ENCODE measurements at places on chromosomes 13 and 19. TPM values are rescaled to one million over a fixed set of nuclear protein-coding genes. Genes with fewer than 3 reads are reported as not detected.

GRCh38 chr19:52897138-52897935, at the start of gene ZNF320:
Gene ZNF320 (minus strand): TSS chr19:52897635. CDS start chr19:52890255, 7,380 bp downstream.
- DNase-seq, result peak; percentile 98

DNA sequence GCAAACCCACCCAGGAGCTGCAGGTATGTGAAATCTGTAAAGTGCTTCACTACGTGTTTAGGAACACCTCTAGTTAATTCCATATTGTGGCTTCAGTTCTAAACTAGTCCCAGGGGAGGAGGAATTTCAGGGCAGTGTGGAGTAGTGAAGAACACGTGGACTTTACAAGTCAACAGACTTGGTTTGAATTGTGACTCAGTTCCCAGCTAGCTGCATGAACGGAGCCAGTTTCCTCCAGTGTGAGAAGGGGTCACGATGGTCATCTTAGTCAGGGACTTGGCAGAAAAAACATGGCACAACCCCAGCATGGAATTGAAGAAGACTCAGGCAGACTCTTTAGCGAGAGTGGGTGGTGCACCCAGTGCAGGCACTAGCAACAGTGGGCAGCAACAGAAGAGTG, 175.7 kb upstream of the UBL3 start:
- DNase-seq, result no peak

GRCh38 chr13:93418398-93418797, 191.8 kb downstream of the GPC6 start:
- DNase-seq, result no peak

DNA sequence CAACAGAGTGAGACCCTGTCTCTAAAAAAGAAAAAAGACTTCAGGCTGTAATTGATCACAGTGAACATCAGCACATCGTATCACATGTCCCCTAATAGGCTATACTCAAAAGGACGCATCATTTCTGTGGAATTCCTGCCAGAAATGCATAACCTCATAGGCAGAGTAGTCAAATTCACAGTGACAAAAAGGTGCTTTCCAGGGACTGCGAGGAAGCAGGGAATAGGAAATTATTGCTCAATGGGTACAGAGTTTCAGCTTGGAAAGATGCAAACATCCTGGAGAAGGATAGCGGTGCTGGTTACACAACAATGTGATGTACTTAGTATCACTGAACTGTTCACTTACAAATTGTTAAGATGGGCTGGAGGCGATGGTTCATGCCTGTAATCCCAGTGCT, 41.1 kb upstream of the MRI1 start:
- no peak for DNase-seq

DNA sequence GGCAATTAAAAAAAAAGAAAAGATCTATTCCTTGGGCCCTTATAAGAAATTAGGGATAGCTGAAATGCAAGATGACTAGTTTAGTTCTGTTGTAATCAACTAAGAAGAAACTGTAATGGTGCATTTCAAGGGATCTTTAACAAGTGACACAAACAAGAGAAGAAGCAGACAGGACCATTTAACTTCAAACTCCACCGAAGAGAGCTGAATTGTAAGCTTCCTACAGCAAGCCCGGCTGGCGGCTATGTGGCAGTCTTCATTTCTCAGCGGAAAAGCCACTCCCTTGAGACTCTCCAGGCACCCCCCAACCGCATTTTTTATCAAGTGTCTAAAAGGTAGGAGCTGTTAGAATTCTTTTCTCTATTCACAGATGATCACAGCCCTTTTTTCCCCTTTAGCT, 305.2 kb upstream of the ZNF507 start:
- DNase-seq, result no peak

- no peak for DNase-seq
These were observed 159.5 kb downstream of the RBM26 start for GRCh38 chr13:79246578-79246949.

DNA sequence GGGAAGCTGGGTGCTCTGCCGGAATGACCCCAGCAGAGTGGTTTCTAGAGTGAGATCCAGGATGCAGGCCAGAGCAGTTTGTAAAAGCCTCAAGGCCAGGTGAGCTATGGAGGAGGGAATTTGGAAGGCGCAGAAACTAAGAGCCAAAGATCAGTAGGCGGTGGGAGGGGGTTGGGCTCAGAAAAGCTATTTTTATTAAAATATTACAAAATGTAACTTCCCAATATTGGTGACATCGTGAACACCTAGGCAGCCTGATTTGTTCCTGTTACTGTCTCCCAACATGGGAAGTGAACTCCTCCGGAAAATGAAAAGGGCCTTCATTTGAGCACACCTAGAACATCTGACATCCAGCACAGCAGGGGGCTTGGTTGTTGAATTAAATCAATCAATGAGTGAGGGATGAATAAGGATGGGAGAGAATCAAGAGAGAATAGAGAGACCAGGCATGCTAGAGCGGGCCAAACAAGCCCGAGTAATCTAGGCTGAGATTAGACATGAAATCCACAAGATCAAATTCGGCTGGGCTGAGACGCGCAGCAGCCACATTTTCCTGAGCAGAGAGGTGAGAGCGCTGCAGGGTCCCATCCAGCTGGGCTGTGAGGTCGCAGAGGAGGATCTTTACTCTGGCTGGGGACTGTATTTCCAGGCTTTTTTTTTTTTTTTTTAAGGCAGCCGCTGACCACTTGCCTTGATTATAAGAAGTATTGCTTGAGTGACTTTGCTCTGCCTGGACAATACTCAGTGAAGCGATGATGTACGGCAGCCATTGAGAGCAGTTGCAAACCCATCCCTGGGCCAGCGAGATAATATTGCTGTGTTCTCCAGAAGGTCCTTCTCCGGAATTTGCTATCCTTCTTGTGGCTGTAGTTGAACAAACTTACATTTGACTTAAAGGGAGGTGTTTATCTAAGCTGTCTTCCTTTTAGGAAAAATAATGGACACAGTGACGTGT, 178.0 kb upstream of the KL start:
- no peak for DNase-seq

- no peak for DNase-seq
These were observed 350.7 kb downstream of the LMO7 start for GRCh38 chr13:75986818-75987217.

DNA sequence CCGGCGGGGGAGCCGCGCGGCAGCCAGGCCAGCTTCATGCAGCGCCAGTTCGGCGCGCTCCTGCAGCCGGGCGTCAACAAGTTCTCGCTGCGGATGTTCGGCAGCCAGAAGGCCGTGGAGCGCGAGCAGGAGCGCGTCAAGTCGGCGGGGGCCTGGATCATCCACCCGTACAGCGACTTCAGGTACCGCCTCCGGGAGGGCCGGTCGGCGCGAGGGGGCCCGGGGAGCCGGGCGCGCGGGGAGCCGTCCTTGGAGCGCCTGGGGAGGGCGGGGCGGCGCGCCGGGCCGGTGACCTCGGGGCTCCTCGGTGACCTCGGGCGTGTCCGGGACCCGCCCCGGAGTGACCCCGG, 690 bp downstream of the HCN2 start:
- no peak for DNase-seq

DNA sequence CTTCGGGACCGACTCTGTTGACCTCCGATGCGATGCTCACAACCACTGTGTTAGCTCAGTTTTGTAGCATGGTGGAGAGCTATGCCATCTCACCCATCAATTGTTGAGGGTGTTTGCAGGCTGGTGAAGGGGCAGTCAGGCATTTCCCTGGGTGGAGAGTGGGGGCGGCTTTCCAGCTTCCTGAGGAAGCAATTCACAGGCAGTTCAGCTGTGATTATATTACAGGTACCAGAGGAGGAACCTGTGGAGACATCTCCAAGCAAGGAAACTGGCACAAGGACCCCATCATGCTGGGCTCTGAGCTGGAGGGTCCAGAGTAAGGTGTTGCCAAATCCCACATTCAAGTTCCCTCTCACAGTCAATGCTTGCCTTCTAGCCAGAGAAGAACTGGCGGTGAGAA, 166.0 kb upstream of the ZNF536 start:
- DNase-seq, result no peak

- DNase-seq, result peak; percentile 54
These were observed 76.8 kb downstream of the FREM2 start for GRCh38 chr13:38763446-38764381.

DNA sequence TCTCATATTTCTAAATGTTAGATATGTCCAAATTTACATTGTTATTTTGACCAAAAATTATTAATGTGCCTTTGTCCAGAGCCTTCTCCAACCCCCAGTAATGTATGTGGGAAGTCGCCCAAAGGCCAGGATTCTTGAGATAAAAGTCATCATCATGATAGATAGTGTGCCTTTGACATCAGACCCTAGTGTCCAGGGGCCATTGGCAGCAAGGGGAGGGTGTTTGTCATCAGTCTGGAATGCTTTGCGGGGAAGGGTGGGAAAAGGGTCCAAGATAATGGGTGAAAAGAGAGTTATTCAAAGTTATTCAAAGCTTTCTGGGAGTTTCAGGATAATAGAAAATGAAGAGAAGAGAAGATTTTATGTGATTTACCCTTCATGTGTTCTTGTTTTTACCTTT, 909.5 kb upstream of the GPC6 start:
- no peak for DNase-seq

DNA sequence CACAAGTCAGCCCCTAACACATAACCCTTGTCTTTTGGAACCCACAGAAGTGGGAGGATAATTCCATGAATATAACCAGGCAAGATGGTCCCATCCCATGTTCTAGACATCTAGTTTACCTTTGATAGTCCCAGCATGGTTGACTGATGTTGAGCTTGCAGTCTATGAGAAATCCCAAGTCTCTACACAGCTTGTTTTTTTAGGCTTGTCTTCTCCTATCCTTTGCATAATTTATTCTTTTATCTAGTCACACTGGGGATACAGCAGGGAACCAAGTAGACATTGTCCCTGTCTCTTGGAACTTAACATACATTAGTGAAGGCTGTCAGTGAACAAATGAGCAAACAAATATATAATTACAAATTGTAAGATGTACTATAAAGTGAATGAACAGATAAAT, 19.6 kb upstream of the FRY start:
- no peak for DNase-seq

GRCh38 chr19:55146705-55147273, 2.2 kb downstream of the TNNT1 start:
- DNase-seq, result no peak

DNA sequence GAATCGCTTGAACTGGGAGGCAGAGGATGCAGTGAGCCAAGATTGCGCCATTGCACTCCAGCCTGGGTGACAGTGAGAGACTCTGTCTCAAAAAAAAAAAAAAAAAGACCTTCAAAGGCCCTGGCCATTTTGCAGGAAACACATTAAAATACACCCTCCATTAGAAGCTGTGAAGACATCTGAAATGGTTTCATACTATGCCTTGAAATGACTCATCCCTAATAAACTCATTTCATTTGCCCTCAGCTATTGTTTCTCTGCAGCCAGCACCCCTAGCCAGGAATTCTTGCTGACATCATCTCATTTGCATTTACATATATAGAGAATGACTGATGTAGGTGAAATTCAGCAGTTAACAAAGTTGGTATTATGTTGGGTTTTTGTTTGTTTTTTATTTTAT, 8.7 kb downstream of the EML2 start:
- DNase-seq, result no peak

DNA sequence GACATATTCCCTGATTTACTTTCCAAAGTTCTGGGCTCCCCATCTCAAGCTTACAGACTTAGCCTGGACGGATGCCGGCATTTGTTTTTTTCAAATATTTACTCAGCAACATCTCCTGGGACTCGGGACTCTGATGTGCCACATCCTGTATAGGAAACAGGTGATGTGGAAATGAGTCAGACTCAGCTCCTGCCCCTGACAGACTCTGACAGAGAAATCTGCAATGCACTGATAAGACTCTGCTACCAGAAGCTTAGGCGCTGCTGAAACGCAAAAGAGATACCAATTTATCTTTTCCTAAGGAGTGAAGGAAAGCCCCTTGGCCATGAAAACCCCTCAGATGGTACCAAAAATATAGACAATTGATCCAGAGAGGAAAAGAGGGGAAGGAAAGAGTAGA, 16.2 kb downstream of the LAIR2 start:
- no peak for DNase-seq

DNA sequence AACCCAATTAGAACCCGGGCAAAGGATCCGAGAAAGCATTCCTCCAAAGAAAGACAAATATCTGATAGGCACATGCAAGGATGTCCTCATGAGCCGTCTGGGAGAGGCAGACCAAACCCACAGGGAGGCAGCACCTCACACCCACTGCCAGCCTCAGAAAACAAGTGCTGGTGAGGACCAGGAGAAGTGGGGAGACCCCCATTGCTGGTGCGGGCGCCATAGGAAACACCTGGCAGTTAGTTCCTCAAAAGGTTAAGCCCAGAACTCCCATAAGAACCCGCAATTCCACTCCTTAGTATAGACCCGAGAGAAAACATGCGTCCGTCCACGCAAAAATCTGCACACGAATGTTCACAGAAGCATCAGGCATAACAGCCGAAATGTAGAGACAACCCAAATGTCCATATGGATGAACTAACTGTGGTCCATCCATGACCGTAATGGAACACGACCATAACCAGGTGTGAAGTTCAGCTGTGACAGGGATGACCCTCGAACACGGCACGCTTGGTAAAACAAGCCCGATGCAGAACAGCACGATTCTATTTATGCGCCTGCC, 7.9 kb downstream of the ZNF787 start:
- DNase-seq, result no peak

GRCh38 chr19:19031891-19032290, 1.4 kb downstream of the SUGP2 start:
- DNase-seq, result no peak

DNA sequence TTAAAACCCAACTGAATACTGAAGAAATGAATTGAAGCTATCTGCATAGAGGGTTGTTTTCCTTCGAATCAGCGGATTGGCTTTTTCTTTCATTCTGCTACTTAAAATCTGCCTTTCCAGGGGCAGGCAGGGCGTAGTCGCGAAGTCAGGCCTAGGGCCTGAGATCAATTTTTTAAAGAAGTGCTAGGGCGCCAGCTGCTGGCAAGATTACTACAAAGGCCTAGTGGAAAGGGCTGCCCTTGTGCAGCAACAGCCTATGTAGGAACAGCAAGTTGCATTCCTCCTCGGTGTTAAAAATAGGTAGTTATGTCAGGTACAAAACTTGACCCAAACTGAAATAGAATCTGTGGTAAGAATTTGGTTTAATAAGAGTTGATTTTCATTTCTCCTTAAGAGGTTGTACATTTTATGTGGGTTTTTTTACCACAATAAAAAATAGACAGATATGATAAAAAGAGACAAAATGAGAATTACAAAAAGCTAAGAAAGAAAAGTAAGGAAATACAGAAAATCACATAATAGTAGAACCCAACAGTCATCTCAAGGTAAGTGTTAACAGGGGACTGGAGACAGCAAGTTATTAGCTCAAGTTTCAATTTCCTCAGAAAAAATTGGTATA, 9.5 kb upstream of the URAD start:
- no peak for DNase-seq

DNA sequence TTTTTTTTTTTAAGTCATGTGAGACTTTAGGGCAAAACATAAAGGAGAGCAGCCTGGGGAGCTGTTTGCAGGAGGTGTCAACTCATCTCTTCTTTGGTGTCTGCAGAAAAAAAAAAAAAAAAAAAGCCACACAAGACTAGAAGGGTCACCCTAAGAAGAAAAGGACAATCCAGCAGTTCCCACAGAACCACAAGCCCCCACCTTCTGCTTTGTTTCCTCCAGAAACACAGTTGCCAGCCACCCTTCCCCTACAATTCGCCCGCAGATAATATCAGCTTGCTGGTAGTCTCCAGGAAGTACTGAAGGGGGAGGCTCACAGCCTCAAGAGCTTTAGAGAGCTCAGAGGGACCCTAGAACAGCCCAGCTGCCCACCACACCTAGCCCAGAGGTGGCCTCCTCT, 22.3 kb upstream of the ZBTB7A start:
- DNase-seq, result no peak

The ZNF442 gene
- 3.2 TPM for total RNA-seq

The PDX1 gene
- total RNA-seq, result not detected

All from left lung (tissue), 14 donors.